ENCODE measurements at places on chromosomes 11 and 22. TPM values are rescaled to one million over a fixed set of nuclear protein-coding genes. Genes with fewer than 3 reads are reported as not detected.

- no peak for DNase-seq
Measured at GRCh38 chr11:102810950-102811660, 13.1 kb upstream of the MMP1 start.

MYBPC3 gene
- not detected for total RNA-seq

NLRP6 gene
- total RNA-seq: 0.97 TPM

RFPL2 gene
- 0.16 TPM for total RNA-seq

TESMIN gene
- total RNA-seq: 5.5 TPM

FREY1 gene
- total RNA-seq: 1.4 TPM

C11orf21 gene
- total RNA-seq: 3.4 TPM

OR4A16 gene
- not detected for total RNA-seq

MS4A4A gene
- not detected for total RNA-seq

OR52N4 gene
- not detected for total RNA-seq

DNA sequence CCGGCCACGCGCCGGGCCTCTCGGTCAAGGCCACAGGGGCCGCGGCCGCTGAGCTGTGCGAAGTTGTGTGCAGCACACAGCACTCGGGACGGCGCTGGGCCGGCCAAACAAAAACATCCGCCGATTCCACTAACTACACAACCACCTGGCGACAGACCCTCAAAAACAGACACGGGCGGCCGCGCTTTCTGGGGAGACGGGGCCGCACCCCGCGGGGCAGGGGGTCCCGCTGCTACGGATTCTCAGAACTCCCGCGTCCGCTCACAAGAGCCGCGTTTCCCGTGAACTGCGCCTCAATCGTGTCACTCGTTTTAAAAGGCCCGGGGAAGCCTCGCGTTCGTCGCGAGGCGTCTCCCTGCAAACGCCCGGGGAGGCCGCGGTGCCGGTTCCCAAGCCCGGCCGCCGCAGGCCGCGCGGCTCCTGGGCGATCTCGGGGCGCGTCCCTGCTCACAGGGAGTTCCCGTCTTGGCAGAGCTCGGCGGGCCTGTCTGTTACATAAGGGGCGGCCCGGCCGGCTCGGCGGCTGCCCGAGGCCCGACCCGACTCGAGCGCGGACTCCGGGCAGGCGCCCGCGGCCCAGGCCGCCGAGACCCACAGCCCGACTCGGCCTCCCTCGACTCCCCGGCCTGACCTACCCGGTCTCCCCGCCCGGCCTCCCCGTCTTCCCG lies 936 bp downstream of the BRD1 start:
- peak; percentile 26 for DNase-seq

DNA sequence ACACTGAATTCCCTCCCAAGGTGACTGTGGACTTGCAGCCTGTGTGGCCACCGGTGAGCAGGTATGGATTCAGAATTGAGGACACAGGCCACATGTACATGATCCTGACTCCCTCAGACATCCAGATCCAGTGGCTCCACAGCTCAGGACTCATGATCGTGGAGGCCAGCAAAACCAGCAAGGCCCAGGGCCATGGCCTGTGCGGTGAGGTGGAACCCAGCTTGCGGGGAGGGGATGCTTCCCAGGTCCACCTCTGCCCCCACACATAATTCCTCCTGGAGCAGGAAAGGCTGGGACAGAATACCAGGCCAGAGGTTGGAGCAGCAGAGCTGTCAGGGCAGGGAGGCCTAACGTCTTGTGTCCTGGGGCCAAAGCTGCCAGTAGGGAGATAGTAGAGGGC lies 82.1 kb downstream of the OTOG start:
- no peak for DNase-seq

ZNF280B gene
- total RNA-seq: 3.7 TPM

DNA sequence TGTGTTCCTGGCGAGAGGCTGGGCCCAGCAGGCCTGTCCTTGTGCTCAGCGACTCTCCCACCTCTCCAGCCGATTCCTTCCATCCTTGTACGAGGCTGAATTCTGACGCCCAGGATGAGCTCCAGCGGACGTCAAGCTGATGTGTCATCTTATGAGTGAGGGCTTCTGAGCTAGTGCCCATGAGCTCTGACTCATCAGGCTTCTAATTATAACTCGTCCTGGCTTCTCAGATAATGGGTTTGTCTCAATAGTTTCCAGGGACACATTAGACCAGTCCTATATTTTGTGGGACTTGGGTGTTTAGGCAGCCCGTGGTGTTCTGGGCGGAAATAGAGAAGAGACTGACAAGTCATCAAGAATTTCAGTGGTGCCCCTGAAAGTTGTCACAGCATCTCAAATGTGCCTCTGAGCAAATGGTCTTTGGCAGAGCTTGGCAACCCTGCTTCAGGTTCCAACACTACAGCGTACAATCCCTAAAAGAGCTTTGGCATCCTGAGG lies 108.2 kb upstream of the CD44 start:
- no peak for DNase-seq

- DNase-seq: no peak
Measured at GRCh38 chr11:122681070-122681469, 25.5 kb downstream of the UBASH3B start.

- DNase-seq: no peak
Measured at GRCh38 chr11:129458756-129459535, 83.3 kb downstream of the BARX2 start.

GRCh38 chr11:47617417-47617809 lies 23.2 kb upstream of the C1QTNF4 start:
- DNase-seq: no peak

GRCh38 chr11:99325847-99326246 lies 305.1 kb downstream of the CNTN5 start:
- DNase-seq: no peak

- no peak for DNase-seq
Measured at GRCh38 chr22:19483481-19484244, 3.9 kb downstream of the CDC45 start.

GRCh38 chr11:101407324-101407723 lies 176.5 kb downstream of the TRPC6 start:
- no peak for DNase-seq

GRCh38 chr11:114616516-114616915 lies 20.9 kb upstream of the NXPE4 start:
- no peak for DNase-seq
